ENCODE measurements at places on chromosomes 7 and 10.
A peak's percentile ranks its signal among the peaks of the same experiment; 100 is the strongest.

DNA sequence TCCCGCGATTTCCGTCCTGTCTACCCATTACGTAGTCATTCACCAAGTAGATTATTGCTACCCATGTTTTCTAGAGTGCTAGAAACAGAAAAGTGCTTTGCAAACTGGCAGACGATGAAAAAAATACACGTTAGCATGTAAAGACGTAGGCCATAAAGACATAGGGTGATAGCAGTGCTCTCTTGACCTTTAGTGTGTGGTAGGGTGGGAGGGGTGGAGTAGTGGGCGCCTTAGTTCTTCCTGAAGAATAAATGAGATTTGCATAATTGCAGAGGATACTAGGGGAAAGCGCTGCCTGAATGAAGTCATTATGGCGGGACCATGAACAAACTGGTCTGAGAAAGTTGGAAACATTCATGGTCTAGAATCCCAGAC lies 948 bp downstream of the ZNF485 start:
- H3K27ac ChIP-seq = peak overlapping the region; percentile 43
- H3K27me3 ChIP-seq = no peaks in the 10 kb centered on the region
- peak overlapping the region; percentile 88 for H3K4me3 ChIP-seq
- H3K36me3 ChIP-seq = peaks cover 38% of the 10 kb centered on the region
- peaks cover 27% of the 10 kb centered on the region for H3K4me1 ChIP-seq
- no peak for ATAC-seq

DNA sequence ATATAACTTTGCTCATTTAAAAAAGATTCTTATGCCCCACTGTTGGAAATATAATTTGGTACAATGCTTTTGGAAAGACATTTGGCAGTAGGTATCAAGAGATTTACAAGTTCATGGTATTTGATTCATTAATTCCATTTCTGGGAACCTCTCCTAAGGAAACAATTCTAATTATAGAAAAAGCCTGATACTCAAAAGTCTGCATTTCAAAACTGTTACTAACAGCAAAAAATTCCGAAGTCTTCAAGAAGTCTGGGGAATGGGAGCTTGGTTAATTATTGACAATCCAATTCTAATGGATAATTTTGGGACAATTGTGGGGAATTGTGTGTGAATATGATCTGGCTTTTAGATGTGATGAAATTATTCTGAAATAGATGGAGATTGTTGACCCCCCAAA lies 59.6 kb downstream of the HDAC9 start:
- no peak overlapping the region for H3K27ac ChIP-seq
- H3K4me3 ChIP-seq = no peak overlapping the region
- no peaks in the 10 kb centered on the region for H3K27me3 ChIP-seq
- H3K4me1 ChIP-seq = no peaks in the 10 kb centered on the region
- no peak for ATAC-seq

DNA sequence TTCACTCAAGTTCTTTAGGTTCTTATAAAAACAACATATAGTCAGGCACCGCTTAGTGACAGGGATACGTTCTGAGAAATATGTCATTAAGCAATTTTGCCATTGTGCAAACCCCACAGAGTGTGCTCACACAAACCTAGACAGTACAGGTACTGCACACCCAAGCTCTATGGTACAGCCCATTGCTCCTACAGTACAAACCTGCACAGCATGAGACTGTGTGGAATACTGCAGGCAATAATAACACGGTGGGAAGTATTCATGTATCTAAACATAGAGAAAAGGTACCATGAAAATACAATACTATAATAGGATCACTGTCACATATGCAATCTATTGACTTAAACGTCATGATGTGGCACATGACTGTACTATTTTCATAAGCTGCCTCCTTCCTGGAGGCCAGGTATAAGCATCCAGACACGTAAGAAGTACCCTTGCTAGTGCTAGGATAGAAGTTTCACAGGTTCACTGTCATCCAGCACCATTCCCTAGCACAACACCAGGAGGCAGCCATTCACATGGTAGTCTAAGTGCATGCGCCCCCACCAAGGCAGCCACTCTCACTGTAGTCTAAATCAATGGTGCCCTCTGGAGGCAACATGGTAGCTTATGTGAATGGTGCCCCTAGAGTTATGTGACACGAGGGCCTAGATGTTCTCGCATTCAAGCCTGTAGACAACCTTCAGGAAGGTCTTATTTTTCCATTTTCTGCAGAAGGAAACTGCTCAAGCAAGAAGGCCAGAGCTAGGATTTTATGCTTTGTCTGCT lies 98.5 kb downstream of the ARHGAP22 start:
- H3K36me3 ChIP-seq = no peaks in the 10 kb centered on the region
- H3K4me3 ChIP-seq = no peak overlapping the region
- ATAC-seq = peak; percentile 44
- no peaks in the 10 kb centered on the region for H3K4me1 ChIP-seq
- H3K27ac ChIP-seq = no peak overlapping the region

DNA sequence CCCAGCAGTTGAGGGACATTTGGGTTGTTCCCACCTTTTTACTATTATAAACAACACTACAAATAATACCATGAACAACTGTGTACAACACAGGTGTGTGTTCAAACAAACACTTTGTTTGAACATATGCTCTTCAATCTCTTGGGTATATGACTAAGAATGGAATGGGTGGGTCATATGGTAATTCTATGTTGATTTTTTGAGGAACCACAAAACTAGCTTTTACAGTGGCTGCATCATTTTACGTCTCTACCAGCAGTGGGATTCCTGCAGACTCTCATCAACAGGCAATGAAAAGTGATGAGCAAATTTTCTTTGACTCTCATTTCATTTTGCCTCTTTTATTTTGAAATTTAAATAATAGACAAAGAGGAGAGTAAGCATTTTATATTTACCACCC lies 116.9 kb upstream of the KLF14 start:
- no peak overlapping the region for H3K4me3 ChIP-seq
- peaks cover 32% of the 10 kb centered on the region for H3K36me3 ChIP-seq

DNA sequence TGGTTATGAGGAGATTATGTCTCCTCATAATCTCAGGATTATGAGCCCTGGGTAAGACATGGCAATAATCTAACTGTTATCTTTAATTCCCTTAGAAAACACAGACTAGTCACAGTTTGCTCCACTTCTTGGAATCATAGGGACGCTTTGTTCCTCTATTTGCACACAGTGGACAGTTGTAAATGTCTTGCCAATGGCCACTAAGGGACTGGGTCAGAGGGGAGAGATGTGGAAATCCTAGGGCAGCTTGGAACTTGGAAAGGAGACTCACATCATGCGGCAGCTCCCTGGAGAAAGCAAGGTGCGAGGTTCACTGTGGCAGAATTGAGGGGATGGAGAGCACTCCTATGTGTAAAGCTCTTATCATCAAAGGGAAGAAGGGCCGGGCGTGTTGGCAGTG lies 266.1 kb downstream of the PRPF18 start:
- no peak overlapping the region for H3K4me3 ChIP-seq
- no peak overlapping the region for H3K27ac ChIP-seq
- H3K36me3 ChIP-seq = no peaks in the 10 kb centered on the region
- H3K27me3 ChIP-seq = peaks cover 5% of the 10 kb centered on the region
- ATAC-seq = no peak

Data from activated T-helper 17 cell treated with anti-CD3 and anti-CD28 coated beads, Interleukin-2, amount 50 U/mL, for 72 hours (primary cell).